ENCODE measurements at places on chromosomes 2 and 18.

- DNase-seq, result no peak
Measured at GRCh38 chr2:222413295-222413911, 10.9 kb upstream of the SGPP2 start.

DNA sequence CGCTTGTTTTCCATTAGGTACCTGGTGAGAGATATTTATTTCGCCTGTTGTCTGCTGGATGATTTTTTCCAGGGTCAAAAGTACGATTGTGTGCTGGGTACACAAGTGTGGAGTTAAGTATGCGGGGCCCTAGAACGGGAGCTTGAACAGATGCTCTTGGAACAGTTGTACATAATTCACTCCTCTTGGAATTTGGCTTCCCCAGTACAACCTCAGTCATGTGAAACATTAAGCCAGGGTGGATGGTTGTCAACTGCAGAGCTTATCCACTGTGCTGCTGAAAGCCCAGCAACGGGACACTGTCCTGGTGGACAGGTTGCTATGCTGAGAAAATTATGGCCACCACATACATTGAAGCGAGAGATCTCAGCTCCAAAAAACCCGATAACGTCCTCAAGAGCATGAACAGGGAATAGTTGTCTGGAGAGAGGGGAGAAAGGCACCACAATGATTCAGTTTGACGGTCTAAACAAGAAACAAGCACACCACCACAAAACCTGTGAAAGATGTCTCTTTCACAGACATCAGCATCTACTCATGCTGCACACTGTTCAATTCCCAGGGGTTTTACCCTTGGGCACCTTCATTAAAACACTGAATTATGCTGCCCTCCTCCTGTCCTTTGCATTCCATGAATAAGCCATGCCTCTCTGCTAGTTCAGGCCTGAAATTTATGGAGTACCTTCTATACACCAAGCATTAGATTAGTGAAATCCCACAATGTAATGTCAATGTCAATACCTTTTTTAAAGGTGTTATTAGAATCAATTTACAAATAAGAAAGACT, 176.8 kb upstream of the TRIB2 start:
- no peak for DNase-seq

GRCh38 chr2:139122711-139123158, 342.5 kb upstream of the NXPH2 start:
- DNase-seq, result no peak

DNA sequence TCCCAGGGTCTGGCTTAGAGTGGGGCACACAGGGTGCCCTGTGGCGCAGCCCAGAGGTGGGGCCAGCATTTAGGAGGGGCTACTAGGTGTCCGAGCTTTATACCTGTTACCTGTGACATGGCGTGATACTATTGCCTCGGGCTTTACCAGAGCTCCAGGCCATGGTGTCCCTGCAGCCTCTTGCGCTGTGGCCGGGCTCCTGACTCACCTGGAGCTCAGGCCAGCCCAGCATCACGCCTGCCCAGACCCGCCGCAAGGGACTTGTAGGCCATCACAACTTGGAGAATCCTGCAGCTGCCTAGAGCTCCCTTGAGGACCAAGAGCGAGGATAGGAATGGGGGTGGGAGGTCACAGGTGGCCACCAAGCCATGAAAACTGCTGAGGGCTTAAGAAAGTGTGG, 8.0 kb downstream of the INHBB start:
- DNase-seq, result no peak

GRCh38 chr2:45806563-45807358, 155.3 kb downstream of the PRKCE start:
- DNase-seq, result no peak

DNA sequence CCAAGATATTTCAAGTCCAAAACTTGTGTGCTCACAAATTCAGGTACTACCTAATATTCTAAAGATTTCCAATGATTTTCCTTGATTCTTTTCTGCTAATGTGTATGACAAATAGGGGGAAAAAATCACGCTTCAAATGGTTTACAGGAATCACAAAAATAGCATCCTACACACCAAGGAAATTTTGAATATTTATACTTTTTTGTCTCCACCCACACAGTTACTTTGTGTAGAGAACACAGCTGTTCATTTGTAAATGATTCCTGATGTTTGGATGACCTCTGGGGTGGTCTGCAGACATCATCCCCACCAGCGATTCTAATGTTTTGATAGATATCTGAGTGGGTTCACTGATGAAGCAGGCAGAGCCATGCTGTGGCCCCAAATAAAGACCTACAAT, 260.6 kb upstream of the NCKAP5 start:
- no peak for DNase-seq

DNA sequence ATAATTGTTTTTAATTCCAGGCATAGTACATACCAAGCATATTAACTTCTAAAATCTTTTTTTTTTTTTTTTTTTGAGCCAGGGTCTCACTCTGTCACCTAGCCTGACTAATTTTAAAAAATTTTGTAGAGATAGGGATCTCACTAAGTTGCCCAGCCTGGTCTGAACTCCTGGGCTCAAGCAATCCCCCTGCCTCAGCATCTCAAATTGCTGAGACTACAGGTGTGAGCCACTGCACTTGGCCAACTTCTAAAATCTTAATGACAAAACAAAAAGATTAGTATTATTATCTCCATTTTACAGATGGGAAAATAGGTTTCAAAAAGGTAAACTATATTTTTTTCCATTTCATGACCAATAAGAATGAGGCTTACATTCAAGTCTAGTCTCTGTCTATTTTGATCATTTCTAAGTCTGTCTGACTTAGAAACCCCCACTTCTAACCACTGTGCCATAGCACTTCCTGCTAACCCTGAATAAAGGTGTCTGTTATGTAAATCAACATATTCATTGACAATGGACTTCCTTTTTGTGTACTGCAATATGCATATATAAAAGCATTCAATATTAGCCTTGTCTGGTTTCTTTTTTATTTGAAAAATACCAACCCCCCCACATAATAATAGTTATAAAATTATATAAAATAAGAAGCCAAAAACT, 28.7 kb upstream of the ZEB2 start:
- DNase-seq, result no peak

- DNase-seq, result no peak
Measured at GRCh38 chr2:108936866-108937265, 52.2 kb downstream of the EDAR start.

DNA sequence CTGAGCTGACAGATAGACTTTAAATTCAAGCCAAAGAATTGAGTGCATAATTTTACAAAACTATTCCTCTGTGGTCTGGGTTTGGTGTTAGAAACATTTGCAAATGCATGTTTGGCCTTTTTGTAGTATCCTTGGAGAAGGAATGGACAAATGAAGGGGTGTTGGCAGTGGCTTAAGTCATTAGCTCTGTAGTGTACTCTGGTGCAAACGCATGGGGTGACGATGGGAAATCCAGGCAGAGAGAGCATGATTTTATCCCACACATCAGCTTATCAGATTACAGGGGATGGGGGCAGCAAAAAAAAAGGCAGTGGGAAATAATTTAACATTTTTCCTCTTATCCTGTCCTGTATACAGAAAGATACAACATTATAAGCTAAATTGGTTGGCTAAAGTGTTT, 320.6 kb downstream of the ZNF516 start:
- DNase-seq, result no peak

GRCh38 chr18:59885579-59886163, 14.1 kb upstream of the PMAIP1 start:
- DNase-seq, result no peak

DNA sequence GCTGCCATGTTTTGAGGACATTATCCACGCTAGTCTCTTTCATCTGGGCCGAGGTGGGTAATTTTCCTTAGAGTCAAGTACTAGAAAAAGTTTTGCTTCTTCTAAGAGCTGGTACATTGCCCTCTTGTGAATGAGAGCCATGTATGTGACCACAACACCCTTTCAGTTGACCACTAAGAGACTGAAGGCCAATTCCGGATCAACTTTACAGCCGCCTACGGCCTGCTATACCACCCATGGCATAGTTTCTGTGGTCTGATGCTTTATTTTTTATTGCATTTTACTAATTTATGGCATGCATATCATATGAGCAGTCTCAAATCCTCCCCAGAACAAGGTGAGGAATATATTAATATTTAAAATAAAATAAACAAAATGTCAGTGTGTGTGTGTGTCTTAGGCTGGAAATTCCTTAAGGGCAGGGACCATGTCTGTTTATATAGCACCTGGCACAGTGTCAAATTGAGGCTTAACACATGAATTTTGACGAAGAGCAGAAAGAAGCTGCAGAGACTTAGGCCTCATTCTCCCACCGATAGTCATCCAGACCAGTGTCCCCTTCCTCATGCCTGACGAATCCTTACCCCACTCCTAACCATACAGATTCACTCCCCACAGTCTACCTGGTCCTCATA, 35.4 kb downstream of the PSD4 start:
- no peak for DNase-seq

DNA sequence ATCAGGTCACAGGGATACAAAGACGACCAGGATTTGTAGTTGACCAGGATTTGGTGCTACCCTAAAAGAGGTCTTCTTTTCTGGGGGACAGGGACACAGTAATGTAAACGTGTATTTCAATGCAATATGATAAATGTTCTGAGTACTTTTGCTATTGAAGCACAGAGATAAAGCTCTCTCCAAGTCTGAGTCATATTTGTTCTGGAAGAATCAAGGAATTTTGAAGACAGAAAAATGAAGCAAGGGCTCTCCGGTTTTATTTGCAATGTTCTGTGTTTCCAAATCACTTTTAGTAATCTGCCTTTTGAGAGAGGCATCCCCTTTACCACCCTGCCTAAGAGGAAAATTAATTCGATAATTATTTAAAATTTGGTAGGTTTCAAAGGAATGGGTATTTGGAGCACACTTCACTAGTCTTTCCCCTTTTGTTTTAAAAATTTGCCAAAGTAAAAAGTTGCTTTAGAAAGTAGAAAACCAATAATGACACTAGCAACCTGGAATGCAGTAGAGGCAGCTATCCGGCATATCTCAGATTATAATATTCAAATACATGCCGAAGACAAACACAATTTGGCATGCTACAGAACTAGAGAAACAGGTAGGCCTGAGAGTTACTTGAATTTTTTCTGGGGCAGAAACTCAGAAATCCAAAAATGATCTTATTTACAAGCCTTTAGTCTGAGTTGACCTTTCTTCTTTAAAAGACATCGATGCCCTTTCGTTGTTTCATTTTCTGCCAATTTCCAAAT, 82.7 kb downstream of the MREG start:
- DNase-seq, result no peak

Measured in ecto neural progenitor cell (in vitro differentiated cells).